ENCODE measurements at places on chromosomes 6 and 20. TPM values are rescaled to one million over a fixed set of nuclear protein-coding genes. Genes with fewer than 3 reads are reported as not detected.

The DPPA5 gene
- polyA plus RNA-seq: not detected

DNA sequence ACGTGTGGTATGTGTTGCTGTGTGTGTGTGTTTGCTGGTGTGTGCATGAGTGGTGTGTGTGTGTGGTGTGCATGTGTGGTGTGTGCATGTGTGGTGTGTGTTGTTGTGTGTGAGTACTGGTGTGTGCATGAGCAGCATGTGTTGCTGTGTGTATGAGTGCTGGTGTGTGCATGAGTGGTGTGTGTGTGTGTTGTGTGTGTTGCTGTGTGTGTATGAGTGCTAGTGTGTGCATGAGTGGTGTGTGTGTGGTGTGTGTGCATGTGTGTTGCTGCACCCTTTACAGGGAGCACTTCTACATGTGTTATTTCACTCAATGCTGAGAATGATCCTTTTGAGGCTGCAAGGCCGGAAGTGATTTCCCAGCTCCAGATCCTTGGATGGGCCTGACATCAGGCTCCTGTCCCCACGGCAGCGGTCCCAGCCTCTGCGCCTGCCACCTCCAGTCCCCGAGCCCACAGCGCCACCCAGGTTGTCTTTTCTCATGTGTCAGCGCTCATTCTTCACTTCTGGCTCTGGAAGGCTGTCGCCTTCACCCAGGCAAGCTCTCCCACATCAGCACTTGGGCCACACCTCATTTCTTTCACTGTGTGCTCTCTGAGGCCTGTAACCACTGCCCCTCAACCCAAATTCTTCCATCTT lies 2.6 kb downstream of the NPEPL1 start:
- DNase-seq: no peak
- H3K4me1 ChIP-seq: peaks cover 4% of the 10 kb centered on the region
- no peak overlapping the region for H3K27ac ChIP-seq
- H3K27me3 ChIP-seq: peaks cover 6% of the 10 kb centered on the region

- H3K36me3 ChIP-seq: no peaks in the 10 kb centered on the region
- peaks cover 11% of the 10 kb centered on the region for H3K4me1 ChIP-seq
- no peak overlapping the region for H3K27ac ChIP-seq
- DNase-seq: no peak
- H3K27me3 ChIP-seq: peaks cover 6% of the 10 kb centered on the region
These were observed 235.8 kb downstream of the PHACTR1 start for GRCh38 chr6:12952318-12952717.

The PSMB9 gene
- 694 TPM for polyA plus RNA-seq

The RCAN2 gene
- polyA plus RNA-seq: not detected

The PDSS2 gene
- 10.2 TPM for polyA plus RNA-seq

DNA sequence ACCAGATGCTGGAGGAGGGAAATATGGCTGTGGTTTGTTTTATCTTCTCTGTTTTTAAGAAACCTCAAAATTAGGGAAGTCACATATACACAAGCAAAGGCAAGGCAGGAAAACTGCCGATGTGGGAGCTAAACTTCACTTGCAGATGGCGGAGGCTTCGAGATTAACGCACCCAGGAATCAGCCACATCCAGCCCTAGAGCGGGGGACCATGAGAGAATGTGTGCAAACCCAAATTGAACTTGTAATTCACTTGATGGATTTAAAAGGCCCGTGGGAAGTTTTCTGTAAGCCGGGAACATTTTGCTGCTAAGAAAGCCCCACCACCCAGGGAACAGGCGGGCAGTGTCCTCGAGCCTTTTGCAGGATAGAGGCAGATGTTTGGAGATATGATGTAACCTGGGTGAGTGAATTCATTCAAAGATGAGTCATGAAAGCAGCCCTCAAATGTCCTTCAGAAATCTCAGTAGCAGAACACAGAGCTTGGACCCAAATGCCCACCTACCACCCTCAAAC lies 39.9 kb downstream of the PREX1 start:
- DNase-seq: no peak
- peaks cover 8% of the 10 kb centered on the region for H3K27me3 ChIP-seq
- H3K36me3 ChIP-seq: no peaks in the 10 kb centered on the region
- peak overlapping the region; percentile 58 for H3K27ac ChIP-seq
- H3K4me1 ChIP-seq: peaks cover 3% of the 10 kb centered on the region

- H3K27ac ChIP-seq: no peak overlapping the region
- H3K36me3 ChIP-seq: no peaks in the 10 kb centered on the region
- peaks cover 2% of the 10 kb centered on the region for H3K27me3 ChIP-seq
- no peak overlapping the region for H3K4me3 ChIP-seq
- H3K4me1 ChIP-seq: no peaks in the 10 kb centered on the region
- no peak for DNase-seq
These were observed 290.3 kb upstream of the STXBP5 start for GRCh38 chr6:146913842-146914488.

DNA sequence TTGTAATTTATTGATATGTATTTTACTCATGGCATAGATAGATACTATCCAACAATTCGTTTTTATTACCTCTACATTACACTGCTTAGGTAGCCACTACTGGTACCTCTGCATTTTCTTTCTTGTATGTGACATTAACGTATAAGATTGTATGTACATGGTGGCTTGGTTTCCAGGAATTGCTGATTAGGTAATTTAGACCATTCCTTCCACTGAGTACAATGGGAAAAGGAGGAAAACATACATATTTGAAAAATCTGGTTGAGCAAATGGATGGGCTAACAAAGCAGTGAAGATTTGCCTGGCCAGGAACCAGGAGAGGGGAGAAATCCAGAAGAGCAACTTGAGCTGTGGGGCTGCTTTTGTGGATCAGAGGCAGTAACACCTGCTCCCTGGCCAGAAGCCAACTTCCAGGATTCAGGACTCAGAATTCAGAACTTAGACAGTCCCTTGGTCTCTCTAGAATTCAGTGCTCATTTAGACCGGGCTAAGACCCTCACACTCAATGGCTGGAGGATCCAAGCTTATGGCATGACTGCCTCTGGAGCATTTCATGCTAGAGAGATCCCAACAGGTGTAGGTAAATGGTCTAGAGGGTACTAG lies 17.9 kb upstream of the MICB start:
- H3K27ac ChIP-seq: no peak overlapping the region
- peaks cover 27% of the 10 kb centered on the region for H3K4me1 ChIP-seq
- H3K4me3 ChIP-seq: no peak overlapping the region
- no peak for DNase-seq
- no peaks in the 10 kb centered on the region for H3K27me3 ChIP-seq
- no peaks in the 10 kb centered on the region for H3K36me3 ChIP-seq

The ZBTB22 gene
- 14.5 TPM for polyA plus RNA-seq

- DNase-seq: no peak
- peaks cover 5% of the 10 kb centered on the region for H3K27me3 ChIP-seq
- no peak overlapping the region for H3K4me3 ChIP-seq
- no peaks in the 10 kb centered on the region for H3K36me3 ChIP-seq
These were observed 38.7 kb upstream of the ZBP1 start for GRCh38 chr20:57658833-57659516.

The PRSS16 gene
- not detected for polyA plus RNA-seq

- no peak for DNase-seq
- no peak overlapping the region for H3K4me3 ChIP-seq
- peaks cover 1% of the 10 kb centered on the region for H3K27me3 ChIP-seq
- no peak overlapping the region for H3K27ac ChIP-seq
- peaks cover 8% of the 10 kb centered on the region for H3K4me1 ChIP-seq
These were observed 109.7 kb downstream of the CDK19 start for GRCh38 chr6:110705543-110705942.

GRCh38 chr6:89217299-89217910 lies at the start of gene GABRR1:
Gene GABRR1 (minus strand): TSS chr6:89217358. CDS start chr6:89217322, 36 bp downstream.
- no peaks in the 10 kb centered on the region for H3K4me1 ChIP-seq
- no peak within 1 kb of the TSS for H3K27ac ChIP-seq
- H3K4me3 ChIP-seq: no peak within 1 kb of the TSS
- H3K27me3 ChIP-seq: no peaks in the 10 kb centered on the region
- DNase-seq: no peak

- no peaks in the 10 kb centered on the region for H3K36me3 ChIP-seq
- no peak overlapping the region for H3K4me3 ChIP-seq
- H3K27ac ChIP-seq: no peak overlapping the region
- peaks cover 2% of the 10 kb centered on the region for H3K27me3 ChIP-seq
These were observed 3.8 kb downstream of the RIN2 start for GRCh38 chr20:19761841-19762240.

DNA sequence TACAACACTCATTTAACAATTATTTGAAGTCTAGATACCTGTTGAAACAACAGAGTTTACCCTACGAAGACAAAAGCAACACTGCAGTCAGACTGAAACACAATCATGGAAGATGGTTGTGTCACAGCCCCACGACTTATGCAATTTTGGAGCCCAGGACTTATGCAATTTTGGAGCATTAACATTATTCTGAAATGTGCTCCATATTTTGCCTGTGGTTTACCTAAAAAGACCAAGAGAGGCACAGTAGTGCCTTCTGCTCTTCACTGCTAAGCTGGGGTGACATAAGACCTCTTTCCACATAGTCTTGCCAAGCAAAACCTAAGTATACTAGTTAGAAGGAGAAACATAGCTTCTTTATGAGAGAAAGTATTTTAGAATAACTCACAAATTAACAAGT lies 216.5 kb downstream of the PTPRK start:
- no peak overlapping the region for H3K4me3 ChIP-seq
- no peaks in the 10 kb centered on the region for H3K36me3 ChIP-seq

- H3K36me3 ChIP-seq: no peaks in the 10 kb centered on the region
- no peak overlapping the region for H3K4me3 ChIP-seq
- no peak overlapping the region for H3K27ac ChIP-seq
These were observed 39.2 kb downstream of the KCNK5 start for GRCh38 chr6:39189915-39190544.

GRCh38 chr6:105786449-105786848 lies 299.7 kb upstream of the PRDM1 start:
- no peak for DNase-seq
- H3K4me1 ChIP-seq: peaks cover 3% of the 10 kb centered on the region
- no peak overlapping the region for H3K4me3 ChIP-seq
- H3K27ac ChIP-seq: no peak overlapping the region
- H3K36me3 ChIP-seq: no peaks in the 10 kb centered on the region
- no peaks in the 10 kb centered on the region for H3K27me3 ChIP-seq
